NCI-H187 treated with DMSO at 0.1 percent for 48 hours (cell line): ENCODE measurements at places on chromosomes 13 and 19.

GRCh38 chr13:99066219-99066618 is 88.4 kb upstream of the DOCK9 start:
- no peak for DNase-seq

DNA sequence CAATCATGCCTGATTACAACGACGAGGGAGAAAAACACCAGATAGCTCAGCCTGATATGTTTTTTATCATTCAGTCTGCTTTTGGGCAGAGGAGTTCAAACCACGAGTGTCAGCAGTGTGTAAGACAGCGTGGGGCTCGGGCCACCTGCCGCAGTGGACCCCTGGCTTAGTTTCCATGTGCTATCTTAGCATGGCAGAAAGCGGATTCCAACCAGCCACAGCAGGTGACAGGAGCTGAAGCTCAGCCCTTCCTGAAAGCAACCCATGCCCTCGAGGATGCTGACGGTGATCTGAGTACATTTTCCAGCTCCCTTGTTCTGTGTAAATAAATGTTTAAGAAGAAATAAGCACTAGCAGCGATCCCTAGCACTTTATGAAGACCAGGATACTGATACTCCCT is 32.2 kb upstream of the MBNL2 start:
- peak; percentile 15 for DNase-seq

- no peak for DNase-seq
These were observed 113.9 kb downstream of the TUBA3C start for GRCh38 chr13:19067767-19068166.

GRCh38 chr13:93534181-93534700 is 307.6 kb downstream of the GPC6 start:
- no peak for DNase-seq

GRCh38 chr13:110136660-110137585 is 170.0 kb downstream of the COL4A1 start:
- DNase-seq = no peak

DNA sequence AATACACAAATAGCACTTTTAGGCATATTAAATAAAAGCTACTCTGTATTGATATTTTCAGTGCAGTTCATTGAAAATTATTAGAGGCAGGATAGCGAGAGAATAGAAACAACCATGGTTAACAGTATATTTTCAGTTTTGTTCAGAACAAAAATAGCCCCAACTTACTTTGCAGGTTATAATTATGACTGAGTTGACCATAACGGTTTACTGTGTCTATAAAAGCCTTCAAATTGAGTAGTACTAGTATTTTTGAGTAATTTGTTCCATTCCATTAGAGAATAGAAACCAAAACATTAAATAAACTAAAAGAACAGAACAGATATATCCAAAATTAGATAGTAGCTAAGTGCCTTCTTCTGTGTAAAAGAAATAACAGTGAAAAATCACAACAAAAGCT is 1108.4 kb upstream of the PCDH20 start:
- no peak for DNase-seq

DNA sequence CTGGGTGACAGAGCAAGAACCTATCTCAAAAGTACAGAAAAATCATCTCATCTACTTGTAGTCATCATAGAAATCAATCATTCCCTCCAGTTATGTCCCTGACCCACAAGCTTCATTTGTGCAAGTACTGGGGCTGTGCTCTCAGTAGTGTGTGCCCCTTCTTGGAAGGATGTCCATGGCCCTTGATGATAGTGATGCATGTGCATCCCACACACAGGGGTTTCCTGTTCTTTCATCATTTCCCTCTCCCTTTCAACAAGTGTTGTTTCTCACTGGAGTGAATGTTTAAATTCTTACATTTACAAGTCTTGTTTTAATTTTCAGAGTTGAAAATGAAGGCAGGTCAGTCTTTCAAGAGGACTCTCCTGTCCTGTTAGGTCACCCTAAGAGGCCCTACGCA is 1.5 kb downstream of the LGALS13 start:
- no peak for DNase-seq

- DNase-seq = no peak
These were observed 7.3 kb downstream of the SGTA start for GRCh38 chr19:2775556-2776430.

GRCh38 chr13:72552731-72553130 is 174.7 kb downstream of the MZT1 start:
- no peak for DNase-seq

GRCh38 chr19:39825093-39825463 is 8.9 kb downstream of the DYRK1B start:
- DNase-seq = no peak

GRCh38 chr19:8526345-8527091 is 12.6 kb upstream of the ZNF414 start:
- no peak for DNase-seq

DNA sequence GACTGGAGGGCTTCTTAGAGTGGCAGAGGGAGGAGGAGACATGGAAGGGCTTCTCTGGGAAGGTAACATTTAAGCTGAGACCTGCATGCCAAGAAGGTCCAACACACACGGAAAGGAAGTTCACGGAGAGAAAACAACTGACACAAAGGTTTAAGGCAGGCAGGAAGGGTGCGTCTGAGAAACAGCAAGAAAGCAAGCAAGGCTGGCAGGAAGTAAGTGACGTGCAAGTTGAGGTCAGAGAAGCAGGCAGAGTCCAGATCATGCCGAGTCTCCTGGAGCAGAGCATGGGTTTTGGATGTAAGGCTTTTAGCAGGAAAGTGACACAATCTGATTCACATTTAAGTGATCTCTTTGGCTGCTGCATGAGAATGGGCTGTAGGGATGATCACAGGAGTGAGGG is 60.5 kb downstream of the ATP7B start:
- no peak for DNase-seq

DNA sequence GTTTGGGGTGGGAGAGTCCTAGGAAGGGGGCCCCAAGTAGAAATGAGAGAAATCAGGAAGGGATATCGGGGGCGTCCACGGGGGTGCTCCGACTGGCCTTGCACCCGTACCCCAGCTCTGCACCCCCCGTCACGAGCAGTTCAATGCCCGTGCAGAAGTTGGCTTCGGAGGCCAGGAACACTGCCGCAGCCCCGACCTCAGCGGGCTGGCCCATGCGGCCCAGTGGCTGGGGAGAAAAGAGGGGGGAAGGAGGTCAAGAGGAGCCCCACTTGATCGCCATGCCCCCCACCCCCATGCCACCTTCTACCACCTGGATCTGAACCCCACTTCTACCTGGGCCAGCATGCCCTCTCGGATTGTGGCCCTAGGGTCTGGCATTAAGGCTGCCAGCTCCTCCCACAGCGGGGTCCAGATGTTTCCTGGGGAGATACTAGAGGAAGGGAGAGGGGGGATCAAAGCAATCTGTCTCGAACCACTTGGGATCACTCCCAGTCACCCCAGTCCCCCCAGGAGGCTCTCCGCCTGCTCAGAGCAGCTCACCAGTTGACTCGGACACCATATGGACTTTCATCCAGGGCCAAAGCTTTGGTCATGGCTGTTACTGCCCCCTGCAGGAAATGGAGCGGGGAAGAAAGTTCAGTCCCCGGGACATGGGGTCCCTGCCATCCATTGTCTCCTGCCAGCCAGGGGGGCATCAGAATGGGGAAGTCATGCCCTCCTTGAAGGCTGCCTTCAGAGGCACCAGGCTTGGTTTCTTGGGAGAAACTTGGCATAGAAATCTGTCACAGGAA is 2.5 kb upstream of the BCAT2 start:
- DNase-seq = no peak

DNA sequence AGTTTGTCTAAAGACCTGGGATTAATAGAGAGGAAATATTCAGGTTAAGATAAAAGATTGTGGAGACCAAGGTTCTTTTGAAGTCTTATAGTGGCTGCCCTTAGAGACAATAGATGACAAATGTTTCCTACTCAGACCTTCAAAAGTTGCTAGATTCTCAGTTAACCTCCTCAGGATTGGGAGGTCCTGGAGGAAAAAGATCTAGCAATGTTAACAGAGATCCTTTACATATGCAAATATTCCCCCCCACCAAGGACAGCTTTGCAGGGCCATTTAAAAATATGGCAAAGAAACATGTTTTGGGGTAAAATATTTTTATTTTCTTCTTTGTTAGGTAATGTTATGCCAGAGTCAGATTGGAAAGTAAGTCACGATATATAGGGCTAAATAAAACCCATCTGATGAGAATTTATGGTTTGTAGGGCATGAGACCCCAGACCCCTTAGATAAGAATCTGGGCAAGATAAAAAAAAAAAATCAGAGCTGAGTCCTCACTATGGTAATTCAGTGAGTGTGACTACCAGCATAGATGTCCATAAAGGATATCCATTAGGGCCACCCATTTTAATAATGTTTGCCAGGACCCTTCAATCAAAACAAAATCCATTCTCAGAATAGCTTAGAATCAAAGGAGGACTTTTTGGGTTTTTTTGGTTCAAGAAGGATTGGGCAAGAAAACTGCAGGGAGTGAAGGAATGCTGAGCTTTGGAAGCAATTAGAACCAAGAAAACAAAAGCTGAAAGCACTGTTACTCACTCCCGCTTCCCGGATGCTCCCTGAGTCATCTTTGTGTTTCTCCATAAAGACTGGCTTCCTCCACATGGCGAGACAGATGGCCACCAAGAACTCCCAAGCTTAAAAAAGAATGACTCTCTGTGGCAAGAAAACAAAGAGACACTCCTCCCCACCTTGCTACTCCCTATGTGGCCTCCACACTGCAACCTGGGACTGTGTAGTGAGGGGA is 28.2 kb downstream of the VSTM1 start:
- DNase-seq = no peak

- no peak for DNase-seq
These were observed 7.1 kb downstream of the TLE5 start for GRCh38 chr19:3054972-3055740.

DNA sequence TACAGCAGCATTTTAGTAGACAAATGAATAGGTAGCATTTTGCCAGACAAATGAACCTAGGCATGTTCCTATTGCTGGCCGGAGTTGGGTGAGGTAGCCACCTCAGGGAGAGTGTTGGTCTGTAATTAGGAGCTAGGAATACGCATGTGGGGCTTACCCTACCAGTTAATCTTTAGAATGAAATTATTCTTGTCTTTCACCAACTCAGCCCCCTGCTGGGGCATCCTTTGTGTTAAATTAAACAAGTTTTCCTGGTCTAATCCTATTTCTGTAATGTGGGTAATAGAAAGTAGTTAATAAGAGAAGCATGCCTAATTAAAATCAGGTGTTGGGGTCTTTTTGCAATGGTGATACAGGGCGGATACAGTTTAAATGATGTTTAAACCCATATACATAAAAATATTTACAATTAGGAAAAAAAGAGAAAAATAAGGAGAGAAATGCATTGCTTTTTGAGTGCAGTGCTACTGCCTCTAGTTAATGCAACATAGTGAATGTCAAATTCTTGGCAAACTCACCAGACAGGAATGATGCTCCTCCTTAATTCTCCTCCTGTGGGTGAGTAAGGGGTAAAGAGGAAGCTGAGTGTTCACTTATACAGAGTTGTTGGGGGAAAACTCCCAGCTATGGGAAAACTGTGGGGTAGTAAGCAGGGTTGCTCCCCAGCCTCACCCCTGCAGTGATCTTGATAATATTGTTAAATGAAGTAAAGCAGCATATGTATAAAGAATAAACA is 276.4 kb upstream of the EDNRB start:
- DNase-seq = no peak

GRCh38 chr13:77502104-77502720 is 33.3 kb upstream of the SCEL start:
- no peak for DNase-seq

- DNase-seq = no peak
These were observed 48.6 kb upstream of the PCDH8 start for GRCh38 chr13:52896827-52897659.

- no peak for DNase-seq
These were observed 80.1 kb downstream of the ZNF486 start for GRCh38 chr19:20247016-20247683.

- no peak for DNase-seq
These were observed 22.3 kb upstream of the PDCD5 start for GRCh38 chr19:32558607-32559228.

DNA sequence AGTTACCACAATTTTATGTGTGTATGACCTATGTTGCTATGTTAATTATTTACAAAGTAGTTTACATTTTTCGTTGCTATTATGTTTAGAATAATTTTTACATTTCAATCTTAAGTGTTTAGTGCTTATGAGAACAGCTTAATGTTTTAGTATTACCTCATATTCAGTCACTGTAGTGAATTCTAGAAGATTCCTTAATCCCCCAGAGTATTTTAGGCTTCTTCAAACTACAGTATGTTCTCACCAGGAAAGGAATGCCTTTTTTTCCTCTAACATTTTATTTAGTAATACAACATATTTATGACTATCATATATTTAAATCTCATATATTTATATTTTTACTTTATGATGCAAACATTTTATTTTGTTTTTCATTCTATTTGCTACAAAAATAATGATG is 612.1 kb upstream of the KLHL1 start:
- no peak for DNase-seq

GRCh38 chr13:51502153-51502651 is 49.4 kb upstream of the INTS6 start:
- DNase-seq = no peak

GRCh38 chr13:106846571-106847448 is 278.9 kb upstream of the ARGLU1 start:
- no peak for DNase-seq

DNA sequence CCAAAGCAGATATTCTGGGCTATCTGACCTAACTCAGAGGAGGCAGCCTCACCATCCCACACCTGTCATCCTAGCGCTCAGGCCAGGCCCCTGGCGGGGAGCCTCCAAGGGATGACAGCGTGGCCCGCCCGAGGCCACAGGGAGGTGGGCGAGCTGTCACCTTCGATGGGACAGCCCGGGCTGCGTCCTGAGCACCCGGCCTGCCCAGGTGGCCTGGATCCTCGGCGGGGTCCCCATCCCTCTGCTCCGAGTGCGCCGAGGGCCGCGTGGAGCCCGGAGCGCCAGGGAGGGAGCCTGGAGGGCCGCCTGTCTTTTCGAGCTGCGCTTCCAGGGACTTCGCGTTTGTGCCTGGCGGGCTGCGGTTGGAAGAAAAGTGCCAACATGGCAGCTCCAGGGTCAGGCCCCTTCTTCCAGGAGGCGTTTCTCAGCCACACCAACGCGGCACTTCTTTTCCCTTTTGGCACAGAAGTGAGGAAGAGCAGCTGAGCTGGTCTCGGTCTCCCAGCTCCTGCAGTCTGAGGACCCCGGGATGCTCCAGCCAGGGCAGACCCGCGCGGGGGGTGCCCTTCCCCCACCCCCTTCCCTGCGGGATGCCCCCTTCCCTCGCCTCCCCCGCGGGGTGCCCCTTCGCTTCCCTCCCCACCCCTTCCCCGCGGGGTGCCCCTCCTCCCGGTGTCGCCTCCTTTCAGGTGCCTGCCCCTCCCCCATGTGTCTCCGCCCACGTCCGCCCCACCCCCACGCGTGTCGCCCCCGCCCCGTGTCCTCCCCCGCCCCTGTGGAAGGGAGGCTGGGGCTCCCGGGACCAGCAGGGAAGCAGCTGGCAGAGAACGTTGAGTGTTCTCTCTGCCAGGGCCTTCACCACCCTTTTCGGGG is 42.3 kb downstream of the GJA3 start:
- no peak for DNase-seq
